ENCODE measurements at places on chromosomes 1 and 21. TPM values are rescaled to one million over a fixed set of nuclear protein-coding genes. Genes with fewer than 3 reads are reported as not detected.

DNA sequence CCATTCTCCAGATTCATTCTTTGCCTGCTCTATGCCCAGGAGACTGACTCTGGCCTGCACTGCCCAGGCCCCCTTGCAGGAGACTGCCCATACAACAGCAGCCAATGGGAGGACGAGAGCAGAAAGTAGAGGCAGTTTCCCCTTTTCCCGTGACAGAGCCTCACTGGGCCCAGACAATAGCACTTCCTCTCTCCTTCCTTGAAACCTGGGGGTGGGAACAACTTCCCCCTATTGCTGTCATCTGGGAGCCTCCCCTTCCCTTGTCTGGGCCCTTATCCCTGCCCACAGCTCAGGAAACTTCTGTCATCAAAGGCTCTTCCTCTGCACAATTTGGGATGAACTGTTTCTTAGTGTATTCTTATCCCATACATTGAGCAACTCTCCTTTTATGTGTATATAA lies 60.8 kb upstream of the KCNJ15 start:
- DNase-seq, result peak; percentile 9
- no peak overlapping the region for H3K4me3 ChIP-seq
- no peaks in the 10 kb centered on the region for H3K36me3 ChIP-seq
- no peak overlapping the region for H3K27ac ChIP-seq

The KRTAP19-1 gene
- not detected for total RNA-seq

DNA sequence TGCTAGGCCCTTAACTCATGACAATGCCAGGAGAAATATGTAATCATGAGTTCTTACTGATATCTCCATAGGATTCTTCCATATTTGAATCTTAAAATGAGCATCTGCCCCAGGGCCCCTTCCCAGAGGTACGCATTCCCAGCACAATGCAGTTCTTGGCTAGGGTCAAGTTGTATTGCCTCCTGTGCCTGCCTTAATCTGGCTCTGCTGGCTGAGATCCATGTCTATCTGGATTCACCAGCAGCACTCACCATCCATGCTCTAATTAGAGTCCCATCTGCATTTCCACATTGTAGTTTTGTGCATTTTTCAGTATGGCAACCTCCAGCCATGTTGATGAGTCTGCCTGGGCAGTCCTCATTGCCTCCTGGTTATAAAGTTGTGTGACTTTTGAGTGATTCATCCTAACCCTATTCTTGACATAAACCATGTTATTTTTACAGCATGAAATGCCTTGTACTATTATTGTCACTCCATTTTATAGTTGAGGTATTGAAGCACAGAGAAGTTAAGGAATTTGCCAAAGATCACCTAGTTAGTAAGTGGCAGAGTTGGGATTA lies 55.9 kb downstream of the CAMSAP2 start:
- no peak overlapping the region for H3K4me3 ChIP-seq
- no peaks in the 10 kb centered on the region for H3K27me3 ChIP-seq
- no peak overlapping the region for H3K27ac ChIP-seq
- H3K36me3 ChIP-seq, result no peaks in the 10 kb centered on the region
- no peak for DNase-seq

The LMX1A gene
- total RNA-seq, result not detected

The RAB25 gene
- 66.7 TPM for total RNA-seq

GRCh38 chr1:220565670-220566069 lies 37.7 kb downstream of the MARK1 start:
- no peaks in the 10 kb centered on the region for H3K27me3 ChIP-seq
- H3K4me1 ChIP-seq, result peaks cover 12% of the 10 kb centered on the region
- no peaks in the 10 kb centered on the region for H3K36me3 ChIP-seq
- no peak overlapping the region for H3K4me3 ChIP-seq

The NBL1 gene
- total RNA-seq, result 32.4 TPM

DNA sequence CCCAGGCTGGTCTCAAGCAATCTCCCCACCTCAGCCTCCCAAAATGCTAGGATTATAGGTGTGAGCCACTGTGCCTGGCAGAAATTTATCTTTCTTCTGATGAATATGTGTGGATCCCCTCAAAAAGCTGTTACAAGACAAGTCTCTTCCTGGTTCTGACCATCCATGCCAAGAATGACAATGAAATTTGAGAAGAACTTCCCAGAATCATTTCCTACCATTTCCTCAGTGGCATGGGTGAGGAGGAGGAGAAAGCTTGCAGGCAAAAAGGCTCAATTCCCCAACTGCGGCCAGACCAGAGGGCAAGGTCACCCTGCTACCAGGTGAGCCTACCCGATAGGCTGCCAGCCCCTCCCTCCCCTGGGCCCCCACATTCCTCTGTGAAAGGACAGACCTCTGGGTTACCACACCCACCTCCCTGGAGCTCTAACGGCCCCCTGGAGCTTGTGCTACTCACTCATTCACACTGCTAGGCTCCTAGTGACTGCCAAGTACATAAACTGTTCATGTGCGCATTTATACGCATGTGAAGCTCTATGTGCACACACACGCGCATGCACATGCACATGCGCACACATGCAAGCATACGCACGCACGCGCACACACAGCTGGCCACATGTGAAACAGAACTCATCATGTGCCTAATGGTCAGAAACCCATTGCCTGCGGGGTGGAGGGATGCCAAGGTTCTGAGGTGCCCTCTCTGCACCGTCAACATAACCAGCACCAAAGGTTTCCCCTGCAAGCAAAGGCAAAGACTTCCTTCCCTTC lies 17.0 kb downstream of the MRAP start:
- H3K4me1 ChIP-seq, result no peaks in the 10 kb centered on the region
- H3K27me3 ChIP-seq, result no peaks in the 10 kb centered on the region
- no peak overlapping the region for H3K27ac ChIP-seq
- no peak for DNase-seq

The GJC2 gene
- total RNA-seq, result 1.6 TPM

DNA sequence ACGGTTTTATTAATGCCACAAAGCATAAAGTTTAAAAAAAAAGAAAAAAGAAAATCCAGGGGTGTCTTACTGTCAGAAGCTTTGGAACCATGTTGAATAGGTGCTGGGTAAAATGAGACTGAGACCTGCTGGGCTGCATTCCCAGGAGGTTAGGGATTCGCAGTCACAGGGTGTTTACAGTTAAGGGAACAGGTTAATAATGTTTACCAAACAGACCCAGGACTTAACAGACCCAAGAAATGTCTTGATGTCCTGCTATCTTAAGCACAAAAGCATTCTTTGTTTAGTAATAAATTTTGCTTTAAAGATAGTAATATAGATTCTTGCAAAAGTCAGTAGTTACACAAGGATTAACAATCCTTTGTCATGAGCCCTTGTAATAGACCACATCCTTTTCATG lies 54.7 kb downstream of the OLFML3 start:
- H3K27ac ChIP-seq, result no peak overlapping the region
- H3K4me1 ChIP-seq, result no peaks in the 10 kb centered on the region
- no peak overlapping the region for H3K4me3 ChIP-seq
- H3K36me3 ChIP-seq, result no peaks in the 10 kb centered on the region
- H3K27me3 ChIP-seq, result no peaks in the 10 kb centered on the region

The CELA2B gene
- 333 TPM for total RNA-seq

DNA sequence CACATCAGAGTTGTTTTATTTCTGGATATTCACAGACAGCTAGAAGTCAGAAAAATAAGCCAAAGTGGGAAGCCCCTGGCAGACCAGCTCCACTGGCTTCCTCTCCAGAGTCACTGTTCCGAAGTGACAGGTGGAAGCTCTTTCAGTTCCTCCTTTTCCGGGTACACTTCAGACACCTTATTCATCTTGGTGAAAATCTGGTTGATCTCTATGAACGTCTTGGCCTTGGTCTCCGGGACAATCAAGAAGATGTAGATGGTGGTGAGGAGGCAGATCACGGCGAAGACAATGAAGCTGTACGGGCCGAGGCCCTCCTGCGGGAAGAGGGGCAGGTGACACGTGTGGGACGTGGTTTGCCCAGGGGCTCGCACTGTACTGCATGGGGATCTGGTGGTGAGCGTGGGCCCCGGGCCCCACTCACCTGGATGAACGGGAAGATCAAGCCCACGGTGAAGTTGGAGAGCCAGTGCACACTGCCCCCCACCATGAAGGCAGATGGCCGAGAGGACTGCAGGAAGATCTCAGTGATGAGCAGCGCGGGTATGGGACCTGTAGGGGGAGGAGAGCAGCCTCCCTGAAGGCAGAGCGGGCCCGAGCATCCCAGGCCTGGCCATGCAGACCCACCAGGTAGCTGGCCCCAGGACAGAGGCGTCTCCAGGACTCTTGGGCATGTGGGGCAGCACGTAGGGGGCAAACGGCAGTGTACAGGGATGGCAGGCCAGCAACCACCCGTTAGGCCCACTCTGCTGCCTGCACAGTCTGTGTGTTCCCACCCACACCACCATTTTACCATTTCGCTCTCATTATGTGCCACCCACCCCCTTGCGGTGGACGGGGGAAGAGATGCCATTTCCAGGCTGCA lies 11.5 kb upstream of the SLC2A7 start:
- H3K27me3 ChIP-seq, result no peaks in the 10 kb centered on the region
- no peak overlapping the region for H3K27ac ChIP-seq
- H3K36me3 ChIP-seq, result no peaks in the 10 kb centered on the region
- no peak overlapping the region for H3K4me3 ChIP-seq

The EFCAB14 gene
- 36.9 TPM for total RNA-seq

GRCh38 chr1:182667848-182668505 lies 16.4 kb downstream of the RGS8 start:
- H3K4me1 ChIP-seq, result no peaks in the 10 kb centered on the region
- H3K4me3 ChIP-seq, result no peak overlapping the region
- H3K36me3 ChIP-seq, result no peaks in the 10 kb centered on the region
- no peaks in the 10 kb centered on the region for H3K27me3 ChIP-seq
- no peak for DNase-seq

DNA sequence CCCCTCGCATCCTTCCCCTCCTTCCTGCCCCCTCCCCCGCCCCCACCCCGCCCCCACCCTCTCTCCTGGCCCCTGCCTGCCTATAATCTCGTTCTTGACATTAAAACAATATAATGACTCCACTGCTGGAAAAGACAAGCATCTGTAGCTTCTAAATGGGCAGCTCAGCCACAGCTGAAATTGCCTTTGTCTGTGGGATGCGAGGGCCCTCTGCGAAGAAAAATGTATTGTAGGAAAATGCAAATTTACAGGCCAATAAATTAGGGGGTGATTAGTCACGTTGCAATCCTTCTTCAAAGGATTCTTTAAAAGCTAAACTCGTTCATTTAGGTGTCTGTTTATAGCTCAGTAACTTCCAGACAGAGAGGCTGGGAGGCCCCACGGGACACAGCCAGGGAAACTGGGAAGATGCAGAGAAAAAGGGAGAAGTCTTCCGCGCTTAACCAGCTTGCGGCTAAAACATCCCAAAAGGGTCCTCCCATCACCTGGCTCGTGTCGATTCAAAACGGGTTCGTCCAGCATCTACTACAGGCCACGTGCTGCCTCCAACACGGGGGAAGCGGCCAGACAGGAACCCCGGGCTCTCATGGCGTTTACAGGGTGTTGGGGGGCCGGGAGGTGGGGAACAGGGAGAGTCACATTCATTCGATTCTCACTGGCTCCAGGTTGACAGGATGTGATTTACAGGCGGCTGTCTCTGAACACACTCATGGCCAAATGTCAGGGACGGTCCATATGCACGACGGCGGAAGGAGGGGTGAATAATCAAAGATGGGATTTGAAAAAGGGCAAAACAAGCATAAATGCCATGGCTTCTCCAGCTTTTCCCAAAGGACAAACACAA lies 100.5 kb upstream of the ZBTB40 start:
- no peak overlapping the region for H3K27ac ChIP-seq
- no peak for DNase-seq
- peaks cover 18% of the 10 kb centered on the region for H3K4me1 ChIP-seq
- H3K27me3 ChIP-seq, result no peaks in the 10 kb centered on the region
- H3K4me3 ChIP-seq, result no peak overlapping the region
- no peaks in the 10 kb centered on the region for H3K36me3 ChIP-seq

GRCh38 chr21:35696644-35697043 lies 363.7 kb downstream of the SETD4 start:
- DNase-seq, result no peak
- no peaks in the 10 kb centered on the region for H3K36me3 ChIP-seq
- no peaks in the 10 kb centered on the region for H3K27me3 ChIP-seq
- no peak overlapping the region for H3K27ac ChIP-seq

- DNase-seq, result no peak
- no peaks in the 10 kb centered on the region for H3K27me3 ChIP-seq
- H3K4me1 ChIP-seq, result peaks cover 20% of the 10 kb centered on the region
- no peaks in the 10 kb centered on the region for H3K36me3 ChIP-seq
Observed at GRCh38 chr1:168947041-168947440, 159.4 kb upstream of the ATP1B1 start.

The USP25 gene
- 31.4 TPM for total RNA-seq

The OR6N1 gene
- not detected for total RNA-seq

- H3K27ac ChIP-seq, result no peak overlapping the region
- no peaks in the 10 kb centered on the region for H3K36me3 ChIP-seq
- H3K4me1 ChIP-seq, result no peaks in the 10 kb centered on the region
- no peak for DNase-seq
- no peak overlapping the region for H3K4me3 ChIP-seq
Observed at GRCh38 chr1:187870552-187870951, 1041.8 kb downstream of the PLA2G4A start.

DNA sequence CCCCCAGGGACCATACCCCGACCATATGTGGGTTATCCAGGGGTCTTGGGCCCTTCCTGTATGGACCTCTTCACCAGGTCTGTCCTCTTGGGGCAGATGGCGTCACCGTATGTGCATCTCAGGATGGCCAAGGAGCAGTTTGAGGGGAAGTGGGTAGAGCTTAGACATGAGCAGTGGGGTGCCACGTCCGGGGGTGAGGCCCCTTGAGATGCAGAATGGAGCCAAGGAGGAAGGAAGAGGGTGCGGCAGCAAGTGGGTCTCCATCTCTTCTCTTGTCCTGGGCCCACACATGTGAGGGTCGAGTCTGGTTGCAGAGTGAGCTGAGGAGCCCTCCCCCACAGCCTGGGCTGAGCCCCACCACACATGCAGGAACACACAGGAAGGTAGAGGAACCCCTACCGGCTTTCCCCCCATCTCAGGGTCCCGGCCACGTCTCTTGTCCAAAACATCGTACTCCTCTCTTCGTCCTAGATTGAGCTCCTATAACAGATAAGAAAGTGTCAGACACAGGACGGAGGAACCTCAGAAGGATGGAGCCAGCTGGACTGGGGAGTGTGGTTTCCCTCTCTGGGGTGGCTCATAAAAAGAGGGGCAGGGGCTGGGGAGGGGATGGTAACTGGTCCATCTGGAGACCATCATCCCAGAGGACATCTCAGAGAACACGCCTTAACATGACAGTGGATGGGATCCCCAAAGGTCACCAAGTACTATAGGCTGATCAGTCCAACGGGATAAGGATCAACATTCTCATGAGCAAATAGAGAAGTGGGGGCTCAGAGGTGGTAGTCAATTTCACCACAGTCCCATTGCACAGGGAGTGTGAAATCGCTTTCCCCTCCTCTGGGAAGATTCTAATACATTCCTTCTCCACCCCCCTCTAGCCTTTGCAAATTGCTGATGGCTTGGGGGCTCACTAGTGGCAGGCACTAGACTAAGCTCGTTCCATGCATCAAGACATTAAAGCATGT lies 79.9 kb downstream of the CD247 start:
- DNase-seq, result no peak
- no peak overlapping the region for H3K4me3 ChIP-seq
- peaks cover 9% of the 10 kb centered on the region for H3K4me1 ChIP-seq
- no peak overlapping the region for H3K27ac ChIP-seq
- H3K36me3 ChIP-seq, result no peaks in the 10 kb centered on the region
- H3K27me3 ChIP-seq, result no peaks in the 10 kb centered on the region

The KCNJ6 gene
- under 0.01 TPM for total RNA-seq

The MAP3K21 gene
- total RNA-seq, result 62.3 TPM

Data from body of pancreas (tissue), 4 donors.